Neural progenitor cell (in vitro differentiated cells): ENCODE measurements at places on chromosomes 16 and 17. TPM values are rescaled to one million over a fixed set of nuclear protein-coding genes. Genes with fewer than 3 reads are reported as not detected.
A peak's percentile ranks its signal among the peaks of the same experiment; 100 is the strongest.

DNA sequence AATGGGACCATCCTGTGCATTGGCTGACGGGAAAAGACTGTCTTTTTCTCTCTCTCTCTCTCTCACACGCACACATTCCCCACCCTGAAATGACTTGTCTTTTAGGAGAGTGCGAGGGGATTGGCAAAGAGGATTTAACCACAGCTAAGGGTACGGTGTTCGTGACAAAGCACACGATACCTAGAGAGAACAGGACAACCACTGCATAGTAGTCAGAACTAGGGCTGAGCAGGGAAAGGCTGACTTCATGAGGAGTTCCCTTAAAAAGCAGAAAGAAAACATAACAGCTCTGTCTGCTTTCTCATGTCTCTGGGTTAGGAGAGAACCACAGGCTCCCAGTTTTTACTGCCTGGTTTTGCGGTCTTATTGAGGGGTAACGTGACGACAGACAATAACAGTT is 742.8 kb upstream of the SOX9 start:
- no peak overlapping the region for H3K4me3 ChIP-seq
- no peaks in the 10 kb centered on the region for H3K4me1 ChIP-seq
- H3K36me3 ChIP-seq = no peaks in the 10 kb centered on the region
- no peak overlapping the region for H3K27ac ChIP-seq
- no peak for DNase-seq
- H3K27me3 ChIP-seq = no peaks in the 10 kb centered on the region

DNA sequence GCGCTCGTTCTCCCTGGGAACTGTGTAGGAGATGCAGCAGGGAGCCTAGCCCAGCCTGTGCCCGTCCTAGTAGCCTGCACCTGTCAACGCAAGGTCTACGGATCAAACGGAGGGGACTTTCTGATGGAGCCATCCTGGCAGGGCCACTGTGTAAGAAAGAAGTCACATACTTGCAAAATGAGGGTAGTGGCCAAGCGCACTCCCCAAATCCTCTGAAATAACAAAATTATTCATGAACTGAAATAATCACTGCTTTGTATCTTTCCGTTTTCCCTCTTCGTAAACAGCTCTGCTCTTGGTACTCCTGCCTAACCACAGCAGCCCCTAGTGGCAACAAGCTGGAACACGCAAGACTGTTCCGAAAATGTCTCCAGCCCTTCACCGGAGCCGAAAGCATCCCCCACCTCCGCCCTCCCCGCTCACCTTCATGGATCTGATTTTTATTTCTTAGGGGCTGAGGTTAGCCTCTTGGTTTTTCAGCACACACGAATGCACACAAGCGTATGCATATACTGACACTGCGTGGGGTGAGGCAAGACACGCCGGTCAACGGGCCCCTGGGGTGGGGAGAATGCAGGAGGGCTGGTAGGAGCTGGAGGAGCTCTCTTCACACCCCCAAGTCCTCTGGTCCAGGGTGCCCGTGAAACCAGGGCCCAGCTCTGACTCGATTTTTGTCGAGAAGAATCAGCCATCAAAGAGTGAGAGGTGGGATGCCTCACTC is 100.8 kb downstream of the ABCC12 start:
- H3K4me1 ChIP-seq = peaks cover 12% of the 10 kb centered on the region
- no peaks in the 10 kb centered on the region for H3K36me3 ChIP-seq
- peak overlapping the region; percentile 27 for H3K4me3 ChIP-seq
- H3K27ac ChIP-seq = no peak overlapping the region
- H3K27me3 ChIP-seq = peaks cover 6% of the 10 kb centered on the region

DNA sequence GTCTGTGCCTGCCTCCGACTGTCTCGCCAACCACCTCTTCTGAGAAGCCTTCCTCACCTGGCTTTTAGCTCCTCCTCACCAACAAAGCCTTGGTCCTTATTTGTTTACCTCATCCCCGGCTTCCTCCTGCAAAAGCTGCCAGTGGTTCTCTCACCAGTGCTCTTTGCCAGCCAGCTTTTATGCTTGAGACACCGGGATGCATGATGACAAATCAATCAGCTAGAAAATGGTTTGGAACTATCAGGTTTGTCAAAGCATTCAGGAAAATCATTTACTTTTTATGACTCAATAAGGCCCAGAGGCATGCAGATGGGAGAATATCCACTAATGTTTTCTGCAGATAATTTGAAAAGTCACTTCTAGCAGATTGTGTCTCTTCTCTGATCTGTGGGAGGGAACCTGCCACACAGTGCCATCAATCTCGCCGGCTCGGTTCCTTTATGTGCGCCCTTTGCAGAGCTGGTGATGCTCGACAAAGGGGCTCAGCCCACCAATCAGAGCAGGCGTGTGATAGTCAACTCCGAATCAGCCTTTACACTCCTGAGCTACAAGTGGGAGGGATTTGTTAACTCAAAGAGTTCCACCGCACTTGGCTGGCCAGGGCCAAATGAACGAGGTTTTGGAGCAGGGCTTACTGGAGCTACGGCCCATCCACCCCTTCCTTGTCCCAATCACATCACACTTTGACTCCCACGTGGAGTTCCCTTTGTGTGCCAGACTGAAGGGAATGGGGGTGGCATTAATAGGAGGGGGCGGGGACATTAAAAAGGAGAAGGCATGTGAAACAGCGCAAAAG is 85.8 kb downstream of the MRC2 start:
- H3K27ac ChIP-seq = no peak overlapping the region
- H3K4me1 ChIP-seq = peaks cover 9% of the 10 kb centered on the region
- H3K27me3 ChIP-seq = no peaks in the 10 kb centered on the region
- peak; percentile 58 for DNase-seq
- no peak overlapping the region for H3K4me3 ChIP-seq

The PRKCB gene
- total RNA-seq = 5.0 and 9.5 TPM in 2 replicates

The KRTAP1-5 gene
- not detected in 2 replicates for total RNA-seq

The KRTAP16-1 gene
- not detected in 2 replicates for total RNA-seq

- no peaks in the 10 kb centered on the region for H3K4me1 ChIP-seq
- no peaks in the 10 kb centered on the region for H3K36me3 ChIP-seq
- no peaks in the 10 kb centered on the region for H3K27me3 ChIP-seq
- no peak overlapping the region for H3K27ac ChIP-seq
Measured at GRCh38 chr17:40605306-40605705, 40.0 kb upstream of the CCR7 start.

DNA sequence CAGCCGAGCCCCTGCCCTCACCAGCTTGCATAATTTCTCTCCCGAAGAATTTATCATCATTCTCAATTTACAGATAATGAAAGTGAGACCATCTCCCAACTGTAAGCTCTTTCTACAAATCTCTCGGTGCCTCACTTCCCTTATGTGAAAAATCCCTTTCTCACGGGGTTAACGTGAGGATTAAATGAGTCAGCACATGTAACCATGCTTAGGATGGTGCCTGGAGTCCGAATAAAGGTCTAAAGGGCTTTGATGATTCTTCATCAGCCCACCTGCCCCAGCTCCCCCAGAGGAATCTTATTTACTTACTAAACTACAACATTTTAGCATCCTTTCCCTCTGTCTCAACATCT is 24.8 kb upstream of the PIK3R6 start:
- DNase-seq = no peak
- H3K4me1 ChIP-seq = peaks cover 13% of the 10 kb centered on the region
- no peak overlapping the region for H3K27ac ChIP-seq
- no peaks in the 10 kb centered on the region for H3K36me3 ChIP-seq
